WERI-Rb-1 (cell line): ENCODE measurements at places on chromosomes 2 and 18.

GRCh38 chr2:55420871-55421270 lies 1.2 kb upstream of the CCDC88A start:
- no peak for DNase-seq

DNA sequence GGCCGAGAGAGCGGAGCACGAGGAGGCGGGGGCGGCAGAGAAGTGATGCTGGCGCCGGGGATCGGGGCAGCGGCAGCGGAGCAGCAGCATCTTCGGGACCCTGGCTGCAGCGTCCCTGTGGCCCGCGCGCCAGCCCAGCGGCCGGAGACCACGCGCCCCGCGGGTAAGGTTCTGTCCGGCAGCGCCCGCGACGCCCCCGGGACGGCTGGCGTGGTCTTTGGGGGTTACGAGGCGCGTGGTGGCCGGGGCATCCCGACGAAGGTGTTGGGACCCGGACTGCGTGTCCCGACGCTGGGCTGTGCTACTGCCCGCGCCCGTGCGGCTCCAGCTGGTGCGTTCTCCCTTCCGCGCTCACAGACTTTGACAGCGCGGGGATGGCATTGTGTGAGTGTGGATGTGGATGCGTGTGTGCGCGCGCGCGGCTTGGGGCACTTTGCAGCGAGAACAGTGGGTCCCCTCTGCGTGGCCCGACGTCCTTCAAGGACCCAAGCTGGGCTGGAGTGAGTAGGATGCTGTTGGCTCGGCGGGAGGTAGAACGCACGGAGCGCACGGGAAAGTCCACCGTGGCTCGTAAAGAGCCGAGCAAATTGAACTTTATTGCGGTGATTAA lies 405.0 kb downstream of the XIRP2 start:
- DNase-seq = peak; percentile 26

GRCh38 chr2:219221957-219222518 lies 3.3 kb upstream of the ABCB6 start:
- DNase-seq = no peak

DNA sequence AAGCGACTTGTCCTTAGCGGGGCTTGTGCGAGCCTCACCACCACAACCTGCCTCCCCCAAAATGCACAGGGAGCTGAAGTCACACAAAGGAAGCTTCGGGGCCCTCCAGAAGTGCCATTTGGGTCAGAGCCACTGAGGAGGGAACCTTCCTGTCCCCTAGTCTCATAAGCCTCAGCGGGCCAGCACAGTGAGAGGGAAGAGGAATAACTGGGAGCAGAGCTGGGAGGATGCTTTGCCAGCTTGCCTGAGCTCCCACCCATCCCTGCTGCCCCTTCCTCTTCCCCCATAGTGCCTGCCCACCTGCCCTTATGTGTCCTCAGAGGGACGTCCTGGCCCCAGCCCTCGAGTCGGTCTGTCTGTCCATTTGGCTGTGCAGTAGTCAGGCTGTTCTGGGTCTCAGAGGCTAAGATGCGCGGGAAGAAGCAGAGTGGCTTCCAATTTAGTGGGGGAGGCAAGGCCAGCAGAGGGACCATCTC lies 51.8 kb upstream of the GPR17 start:
- no peak for DNase-seq

DNA sequence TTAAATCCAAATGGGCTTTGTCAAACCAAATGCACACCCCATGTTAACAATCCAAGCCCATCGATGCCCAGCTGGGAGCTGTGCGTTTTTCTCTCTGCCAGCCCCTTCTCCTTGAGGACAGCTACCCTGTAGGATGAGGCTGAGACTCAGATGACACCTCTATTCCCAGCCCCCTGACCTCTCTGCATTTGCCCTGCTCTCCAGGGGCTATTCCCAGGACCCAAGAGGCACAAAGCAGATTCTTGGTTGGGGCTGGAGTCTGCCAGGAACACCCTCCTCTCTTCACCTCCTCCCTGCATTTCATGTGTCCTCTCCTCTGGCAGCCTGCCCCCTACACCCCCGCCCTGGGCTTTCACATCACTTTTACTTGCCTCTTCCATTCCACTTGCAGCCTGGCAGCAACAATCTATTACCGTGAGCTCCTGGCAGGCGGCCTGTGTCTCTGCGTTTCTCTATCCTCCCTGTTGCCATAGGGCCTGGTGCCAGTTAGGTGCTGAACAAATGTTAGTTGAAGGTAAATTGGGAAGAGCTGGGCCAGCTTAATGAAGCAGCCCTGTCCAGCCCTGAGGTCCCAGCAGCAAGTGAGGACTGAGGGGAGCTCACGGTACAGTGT lies 51.8 kb downstream of the ADD2 start:
- DNase-seq = peak; percentile 7

DNA sequence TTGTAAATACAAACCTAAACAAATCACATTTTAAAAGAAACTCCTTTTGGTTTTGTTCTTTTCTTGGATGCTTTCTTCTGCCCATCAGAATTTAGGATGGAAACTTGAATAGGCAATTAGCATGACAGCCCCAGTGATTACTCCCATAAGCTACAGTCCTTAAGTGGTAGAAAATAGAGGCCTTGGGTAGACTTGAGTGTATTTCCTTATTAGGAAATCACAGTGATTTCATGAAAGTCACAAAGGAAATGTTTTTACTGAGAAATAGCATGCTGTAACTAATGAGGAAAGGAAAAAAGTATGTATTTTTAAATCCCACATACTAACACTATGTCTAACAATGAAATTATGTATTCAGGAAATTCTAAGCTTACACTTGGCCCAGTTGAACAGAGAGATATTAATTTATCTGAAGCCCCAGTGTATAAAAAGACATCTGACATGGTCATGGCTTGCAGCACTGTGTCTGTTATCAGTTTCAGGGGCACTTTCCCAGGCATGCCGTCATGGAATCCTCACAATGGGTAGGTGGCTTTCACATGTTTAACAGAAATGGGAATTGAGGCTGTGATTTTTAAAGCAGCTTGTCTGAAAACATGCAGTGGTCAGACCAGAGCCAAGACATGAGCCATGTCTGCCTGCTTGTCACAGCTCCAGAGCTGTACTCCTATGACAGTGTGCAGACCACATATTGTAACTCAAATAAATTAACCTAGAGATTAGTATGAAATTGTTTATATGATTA lies 79.7 kb upstream of the TRIB2 start:
- no peak for DNase-seq
